ENCODE measurements at places on chromosomes 2 and 18. TPM values are rescaled to one million over a fixed set of nuclear protein-coding genes. Genes with fewer than 3 reads are reported as not detected.
A peak's percentile ranks its signal among the peaks of the same experiment; 100 is the strongest.

Gene USP14
- 14.2 TPM for polyA plus RNA-seq

GRCh38 chr2:205770577-205770976 is 88.3 kb downstream of the NRP2 start:
- no peak for DNase-seq
- H3K36me3 ChIP-seq, result no peaks in the 10 kb centered on the region
- H3K27ac ChIP-seq, result no peak overlapping the region
- no peaks in the 10 kb centered on the region for H3K4me1 ChIP-seq

GRCh38 chr2:24971536-24972314 is at the start of gene DNAJC27:
DNAJC27 (minus strand) TSS chr2:24971955; CDS start chr2:24971904, 51 bp downstream.
- peak within 1 kb of the TSS; percentile 97 for H3K27ac ChIP-seq
- DNase-seq, result peak; percentile 99
- H3K27me3 ChIP-seq, result no peaks in the 10 kb centered on the region

DNA sequence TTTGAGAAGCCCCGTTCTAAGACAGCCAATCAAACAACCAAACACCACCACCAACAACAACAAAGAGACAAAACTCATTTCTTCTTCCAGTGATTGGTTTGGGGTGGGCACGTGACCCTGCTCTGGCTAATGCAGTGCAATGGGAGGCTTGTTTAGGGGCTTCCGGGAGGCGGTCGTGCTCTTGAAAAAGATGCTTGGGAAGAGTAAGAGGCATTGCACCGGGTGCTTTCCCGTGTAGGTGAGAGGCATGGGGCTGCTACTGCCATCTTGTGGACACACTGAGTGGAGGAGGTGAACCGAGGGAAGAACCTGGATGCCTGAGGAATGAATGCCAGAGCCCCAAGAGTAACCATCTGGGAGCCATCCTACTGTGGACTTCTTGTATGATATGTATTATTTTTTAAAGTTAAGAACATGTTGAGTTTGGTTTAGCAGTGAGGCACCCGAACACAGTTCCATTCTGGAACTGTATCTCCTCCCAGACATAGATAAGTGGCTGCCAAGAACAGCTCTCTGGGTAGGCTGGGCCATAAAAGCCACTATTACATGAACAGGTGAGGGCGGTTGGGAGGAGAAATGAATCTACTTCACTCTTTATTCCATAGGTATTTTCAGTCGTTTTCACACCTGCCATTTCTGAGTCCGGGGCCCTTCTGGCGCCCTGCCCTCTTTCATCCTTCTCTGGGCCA is 19.1 kb upstream of the ARHGAP25 start:
- no peaks in the 10 kb centered on the region for H3K36me3 ChIP-seq
- H3K27ac ChIP-seq, result peak overlapping the region; percentile 59
- peaks cover 50% of the 10 kb centered on the region for H3K4me1 ChIP-seq
- H3K27me3 ChIP-seq, result no peaks in the 10 kb centered on the region
- no peak overlapping the region for H3K4me3 ChIP-seq
